ENCODE measurements at places on chromosomes 7 and 10.

GRCh38 chr7:94449151-94449725 is 54.5 kb downstream of the COL1A2 start:
- no peak for DNase-seq

DNA sequence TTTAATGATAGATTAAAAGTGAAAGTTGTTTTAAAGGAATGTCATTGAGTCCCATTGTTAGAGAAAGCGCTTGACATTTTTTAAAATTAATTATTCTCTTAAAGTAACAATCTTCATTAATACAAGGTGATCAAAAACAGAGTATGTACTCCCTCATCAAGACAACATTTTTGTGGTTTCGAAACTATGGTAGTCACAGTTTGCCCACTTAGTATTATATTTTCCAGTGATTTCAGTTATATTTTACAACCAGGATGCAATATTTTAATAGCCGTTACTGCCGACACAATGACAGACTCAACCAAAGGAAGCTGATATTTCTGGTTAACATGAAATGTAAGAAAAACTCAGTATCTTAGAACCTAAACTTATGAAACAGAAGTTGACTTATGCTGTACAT is 31.3 kb downstream of the MKX start:
- DNase-seq: no peak

- no peak for DNase-seq
Measured at GRCh38 chr7:155669717-155670505, 25.4 kb downstream of the RBM33 start.

GRCh38 chr10:85008488-85009184 is 680.2 kb downstream of the CCSER2 start:
- DNase-seq: no peak

DNA sequence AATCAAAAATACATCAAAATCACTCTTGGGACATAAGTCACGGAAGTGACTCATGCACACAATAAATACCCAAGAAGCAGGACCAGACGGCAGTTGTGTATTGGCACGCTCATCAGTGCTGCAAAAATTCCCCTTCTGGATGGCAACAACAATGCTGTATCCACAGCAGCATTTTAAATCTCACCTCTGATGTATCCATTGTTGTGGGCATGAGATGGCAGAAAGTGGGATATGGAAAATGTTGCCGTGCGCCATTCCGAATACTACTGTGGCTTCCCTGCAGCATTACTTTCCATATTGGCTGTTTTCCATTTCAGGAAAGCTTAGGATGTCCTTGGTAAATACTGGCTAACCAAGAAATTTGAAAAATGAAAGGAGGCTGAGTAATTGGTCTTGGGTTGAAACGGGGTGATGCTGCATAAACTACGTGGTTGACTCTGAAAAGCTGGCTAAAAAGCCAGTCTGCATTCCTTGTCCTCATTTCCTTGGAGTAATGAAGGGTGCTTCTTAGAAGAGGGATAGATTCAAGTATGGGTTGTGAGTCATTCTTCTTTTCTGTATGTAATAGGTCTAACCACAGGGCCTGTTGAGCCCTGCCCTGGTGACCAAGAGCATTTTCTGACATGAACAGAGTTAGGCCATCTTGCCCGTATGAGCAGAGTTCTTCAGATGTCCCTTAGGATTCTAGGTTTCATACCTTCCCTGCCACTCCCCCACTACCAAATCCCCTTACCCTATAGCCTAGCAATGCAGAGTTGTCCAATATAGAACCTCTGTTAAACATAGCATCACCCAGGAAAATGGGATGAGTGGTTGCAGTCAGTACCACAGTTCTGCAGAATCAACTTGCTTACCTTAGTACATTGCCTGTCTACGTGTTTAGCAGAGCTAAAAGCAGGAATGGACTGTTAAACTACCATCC is 36.3 kb upstream of the TOMM7 start:
- DNase-seq: no peak

DNA sequence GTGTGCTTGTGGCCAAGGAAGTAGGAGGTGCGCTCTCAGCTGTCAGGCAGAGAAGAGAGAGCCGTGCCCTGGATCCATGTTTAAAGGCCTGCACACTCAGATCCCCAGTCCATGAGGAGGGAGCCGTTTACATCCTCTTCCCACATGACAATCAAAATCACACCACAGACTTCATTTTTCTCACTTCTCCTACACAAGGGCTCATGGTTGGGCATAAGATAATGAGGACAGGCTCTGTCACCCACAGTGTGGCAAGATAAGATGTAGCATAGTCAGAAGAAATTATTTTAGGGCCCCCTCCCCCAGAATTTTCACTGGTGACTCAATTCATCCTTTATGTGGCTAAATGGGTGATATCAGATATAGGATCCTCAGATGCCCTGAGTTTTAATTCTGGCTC is 35.9 kb upstream of the INHBA start:
- no peak for DNase-seq

GRCh38 chr10:79188154-79188965 is 119.6 kb downstream of the ZMIZ1 start:
- DNase-seq: no peak

- no peak for DNase-seq
Measured at GRCh38 chr7:91162436-91162835, 101.8 kb upstream of the FZD1 start.

GRCh38 chr7:25287291-25287690 is 59.0 kb upstream of the NPVF start:
- DNase-seq: no peak

GRCh38 chr7:30865821-30866220 is 45.8 kb upstream of the AQP1 start:
- DNase-seq: no peak

Data from activated T-helper 1 cell treated with anti-CD3 and anti-CD28 coated beads, Interleukin-12 subunit alpha, Interleukin-12 subunit beta, Interleukin-2, Interleukin-4 antibody, amounts not matched to agents 30 ng/mL and 10 ng/mL and 1 ng/mL, durations not matched to agents 14 hours and 24 hours and 36 hours (primary cell).